ENCODE measurements at places on chromosomes 2 and 18. TPM values are rescaled to one million over a fixed set of nuclear protein-coding genes. Genes with fewer than 3 reads are reported as not detected.

DNA sequence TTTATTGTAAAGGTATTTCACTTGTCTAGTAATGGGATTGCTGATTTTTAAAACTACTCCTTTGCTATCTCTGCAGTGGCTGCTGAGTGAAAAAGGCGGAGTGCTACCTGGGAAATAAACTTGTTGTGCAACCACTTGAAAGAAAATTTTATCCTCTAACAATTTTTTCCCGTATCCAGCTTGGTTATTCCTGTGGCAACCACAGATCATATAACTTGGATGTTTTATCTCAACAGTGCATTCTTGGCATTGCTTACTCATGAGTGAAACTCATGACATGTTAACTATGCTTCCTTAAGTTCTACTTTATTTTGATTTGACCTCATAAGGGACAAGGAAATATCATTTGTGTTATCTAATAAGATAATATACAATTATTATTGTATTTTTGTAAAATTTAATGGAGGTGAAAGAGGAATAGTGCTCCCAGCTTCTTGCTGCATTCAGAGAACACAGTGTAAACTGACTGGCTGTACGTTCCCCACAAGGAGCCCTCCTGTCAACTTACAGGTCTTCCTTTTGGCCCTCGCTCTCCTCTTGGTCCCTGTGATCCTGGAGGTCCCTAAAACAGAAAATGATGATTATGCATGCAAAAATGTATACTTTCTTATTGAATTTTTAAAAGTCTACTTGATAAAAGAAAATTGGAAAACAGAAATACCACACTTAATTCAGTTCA lies 82.7 kb downstream of the COL5A2 start:
- no peaks in the 10 kb centered on the region for H3K27me3 ChIP-seq
- H3K4me1 ChIP-seq = no peaks in the 10 kb centered on the region
- H3K27ac ChIP-seq = no peak overlapping the region
- no peak overlapping the region for H3K4me3 ChIP-seq

GRCh38 chr2:150917961-150918713 lies 343.5 kb downstream of the RBM43 start:
- no peaks in the 10 kb centered on the region for H3K27me3 ChIP-seq
- no peaks in the 10 kb centered on the region for H3K36me3 ChIP-seq
- H3K4me3 ChIP-seq = no peak overlapping the region
- no peak overlapping the region for H3K27ac ChIP-seq

DNA sequence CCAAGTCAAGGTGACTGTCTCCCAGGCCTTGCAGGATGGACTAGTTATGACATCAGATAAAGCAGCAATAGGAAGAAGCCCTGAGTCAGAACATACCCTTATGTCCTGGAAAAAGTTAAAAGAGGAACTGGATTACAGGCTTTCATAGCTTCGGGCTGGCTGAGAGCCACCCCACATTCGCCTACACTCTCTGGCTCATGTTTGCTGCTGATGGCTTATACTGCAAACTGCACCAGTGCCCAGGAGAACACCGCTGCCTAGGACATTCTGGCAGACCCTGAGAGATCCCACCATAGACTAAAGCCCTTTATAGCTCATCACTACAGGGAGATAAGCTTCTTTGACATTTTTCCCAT lies 20.3 kb downstream of the SLC8A1 start:
- H3K4me1 ChIP-seq = peaks cover 5% of the 10 kb centered on the region
- peak overlapping the region; percentile 15 for H3K27ac ChIP-seq
- H3K27me3 ChIP-seq = no peaks in the 10 kb centered on the region
- no peaks in the 10 kb centered on the region for H3K36me3 ChIP-seq
- H3K4me3 ChIP-seq = no peak overlapping the region
- peak; percentile 77 for DNase-seq

GRCh38 chr2:115122701-115123100 lies 680.3 kb downstream of the DPP10 start:
- H3K4me3 ChIP-seq = no peak overlapping the region
- no peak overlapping the region for H3K27ac ChIP-seq
- H3K4me1 ChIP-seq = no peaks in the 10 kb centered on the region
- no peaks in the 10 kb centered on the region for H3K27me3 ChIP-seq
- no peaks in the 10 kb centered on the region for H3K36me3 ChIP-seq

GALNT14 gene
- total RNA-seq = 1.7 TPM

SEMA4F gene
- total RNA-seq = 10.8 TPM

SH3YL1 gene
- 37.3 TPM for total RNA-seq

GALR1 gene
- 0.24 TPM for total RNA-seq

REG1B gene
- 3.8 TPM for total RNA-seq

DRC1 gene
- not detected for total RNA-seq

DNA sequence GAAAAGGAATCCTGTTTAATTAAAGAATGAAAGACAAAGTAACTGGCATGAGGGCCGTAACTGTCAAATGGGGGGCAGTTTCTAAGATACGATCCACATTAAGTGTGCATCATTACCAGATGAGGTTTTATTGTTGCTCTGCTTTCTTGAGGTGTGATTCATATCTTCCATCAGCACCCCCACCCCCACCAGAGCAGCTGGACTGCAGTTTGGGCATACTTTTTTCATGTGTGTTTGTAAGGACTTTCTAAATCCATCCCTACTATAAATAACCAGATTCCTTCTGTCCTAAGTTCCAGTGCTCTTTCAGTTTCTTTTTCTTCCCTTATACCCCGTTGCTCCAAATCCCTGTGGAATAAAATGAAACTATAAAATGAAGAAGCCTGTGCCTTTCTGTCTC lies 142.1 kb downstream of the CDCA7 start:
- peak overlapping the region; percentile 51 for H3K4me3 ChIP-seq
- H3K27me3 ChIP-seq = no peaks in the 10 kb centered on the region
- no peak overlapping the region for H3K27ac ChIP-seq
- DNase-seq = no peak
- no peaks in the 10 kb centered on the region for H3K4me1 ChIP-seq

GRCh38 chr2:167183931-167184330 lies 295.7 kb downstream of the XIRP2 start:
- no peaks in the 10 kb centered on the region for H3K36me3 ChIP-seq
- H3K4me3 ChIP-seq = no peak overlapping the region
- no peak for DNase-seq
- no peak overlapping the region for H3K27ac ChIP-seq

SLC4A5 gene
- total RNA-seq = 6.2 TPM

- no peak overlapping the region for H3K27ac ChIP-seq
- no peak overlapping the region for H3K4me3 ChIP-seq
- no peaks in the 10 kb centered on the region for H3K36me3 ChIP-seq
- no peak for DNase-seq
- H3K27me3 ChIP-seq = no peaks in the 10 kb centered on the region
Observed at GRCh38 chr2:184780384-184780783, 182.1 kb downstream of the ZNF804A start.

DNA sequence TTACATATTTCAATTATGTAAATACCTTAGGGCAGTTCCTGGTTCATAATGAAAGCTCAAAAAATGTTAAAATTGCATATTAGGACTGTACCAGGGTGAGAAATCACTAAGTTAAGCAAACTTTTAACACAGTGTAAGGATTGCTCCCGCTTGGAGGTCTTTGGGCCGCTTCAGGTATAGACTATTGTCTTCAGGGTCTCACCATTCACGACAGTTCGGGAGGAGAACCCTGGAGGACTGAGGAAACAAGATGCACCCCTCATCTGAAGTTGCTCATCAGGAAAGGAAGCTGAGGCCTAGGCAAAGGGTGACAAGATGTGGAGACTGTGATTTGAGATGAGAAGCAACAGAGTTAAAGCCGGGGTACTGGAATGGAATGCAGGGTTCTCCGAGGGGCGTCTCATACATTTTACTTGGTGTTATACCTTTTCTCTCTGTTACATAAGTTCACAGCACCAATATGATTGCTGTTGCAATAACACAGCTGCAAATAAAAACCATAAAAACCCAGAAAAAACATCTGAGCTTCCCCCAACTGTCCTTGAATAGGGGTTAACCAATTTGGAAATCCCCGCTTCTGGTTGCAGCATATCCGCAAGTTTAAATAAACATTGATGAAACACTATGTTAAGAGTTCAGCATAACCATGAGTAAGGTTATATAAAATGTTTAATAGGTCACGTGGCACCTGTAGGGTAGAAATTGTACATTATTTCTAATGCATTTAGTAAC lies 40.1 kb downstream of the FBXO48 start:
- no peaks in the 10 kb centered on the region for H3K4me1 ChIP-seq
- H3K36me3 ChIP-seq = no peaks in the 10 kb centered on the region
- DNase-seq = no peak
- peaks cover 3% of the 10 kb centered on the region for H3K27me3 ChIP-seq
- no peak overlapping the region for H3K4me3 ChIP-seq

FAM237A gene
- not detected for total RNA-seq

- H3K4me3 ChIP-seq = no peak overlapping the region
- no peaks in the 10 kb centered on the region for H3K4me1 ChIP-seq
- H3K27ac ChIP-seq = no peak overlapping the region
- no peak for DNase-seq
Observed at GRCh38 chr2:236402033-236402790, 138.0 kb upstream of the ASB18 start.

DNA sequence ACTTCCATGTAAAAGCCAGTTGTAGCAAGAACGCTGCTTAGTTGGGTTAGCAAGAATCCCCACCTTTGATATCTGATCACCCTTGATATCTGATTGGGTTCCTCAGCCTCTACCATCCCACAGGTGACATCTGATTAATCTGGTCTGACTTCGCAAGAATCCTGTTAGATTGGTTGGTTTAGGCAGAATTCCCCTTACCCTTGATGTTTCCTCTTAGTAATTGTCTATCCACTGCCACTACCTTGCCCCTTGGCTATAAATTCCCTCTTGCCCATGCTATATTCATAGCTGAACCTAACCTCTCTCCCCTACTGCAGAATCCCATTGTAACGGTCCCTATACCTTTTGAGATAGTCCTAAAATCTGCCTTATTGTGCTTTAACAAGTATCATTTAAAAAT lies 33.1 kb downstream of the PRKRA start:
- no peaks in the 10 kb centered on the region for H3K27me3 ChIP-seq
- H3K4me1 ChIP-seq = no peaks in the 10 kb centered on the region
- DNase-seq = no peak
- H3K36me3 ChIP-seq = peaks cover 1% of the 10 kb centered on the region
- H3K4me3 ChIP-seq = no peak overlapping the region

- no peaks in the 10 kb centered on the region for H3K36me3 ChIP-seq
- no peak overlapping the region for H3K27ac ChIP-seq
- DNase-seq = no peak
- H3K4me1 ChIP-seq = no peaks in the 10 kb centered on the region
- no peaks in the 10 kb centered on the region for H3K27me3 ChIP-seq
- H3K4me3 ChIP-seq = no peak overlapping the region
Observed at GRCh38 chr18:35549564-35549963, 32.0 kb upstream of the GALNT1 start.

- no peaks in the 10 kb centered on the region for H3K4me1 ChIP-seq
- H3K27ac ChIP-seq = no peak overlapping the region
- no peak for DNase-seq
- H3K36me3 ChIP-seq = no peaks in the 10 kb centered on the region
- no peak overlapping the region for H3K4me3 ChIP-seq
Observed at GRCh38 chr18:77749089-77749488, 499.4 kb downstream of the GALR1 start.

DNA sequence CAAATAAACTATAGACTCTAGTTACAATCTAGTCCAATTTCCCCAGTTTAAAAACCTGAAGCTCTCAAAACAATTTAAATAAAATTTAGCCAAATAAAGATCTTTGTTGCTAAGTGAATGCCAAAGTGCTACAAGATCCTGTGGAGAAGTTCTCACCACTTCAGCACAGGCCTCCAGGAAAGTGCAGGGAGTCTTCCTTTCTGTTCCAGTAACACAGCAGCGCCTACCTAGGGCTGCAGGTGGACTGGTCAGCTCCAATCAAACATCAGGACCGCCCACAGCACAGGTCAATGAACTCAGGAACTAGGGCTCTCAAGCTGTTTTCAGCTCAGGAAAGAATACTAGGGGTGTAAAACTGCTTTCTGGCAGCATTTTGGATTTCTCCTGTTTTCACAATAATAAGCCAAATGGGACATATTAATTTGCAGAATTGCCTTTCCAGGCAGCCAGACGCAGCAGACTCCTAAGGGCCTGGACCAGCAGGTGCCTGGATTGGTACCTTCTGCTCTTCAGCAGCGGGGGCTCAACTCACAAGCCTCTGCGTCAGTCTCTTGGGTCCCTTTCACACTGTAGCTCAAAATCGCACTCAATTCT lies 1.5 kb downstream of the FAM110C start:
- H3K27ac ChIP-seq = no peak overlapping the region
- H3K27me3 ChIP-seq = no peaks in the 10 kb centered on the region
- DNase-seq = no peak
- H3K36me3 ChIP-seq = no peaks in the 10 kb centered on the region
- peaks cover 2% of the 10 kb centered on the region for H3K4me1 ChIP-seq

- peaks cover 14% of the 10 kb centered on the region for H3K4me1 ChIP-seq
- no peak overlapping the region for H3K4me3 ChIP-seq
- no peak for DNase-seq
- no peak overlapping the region for H3K27ac ChIP-seq
- H3K27me3 ChIP-seq = no peaks in the 10 kb centered on the region
Observed at GRCh38 chr2:69080071-69080470, 67.1 kb downstream of the ANTXR1 start.

CCDC68 gene
- total RNA-seq = 8.3 TPM

DNA sequence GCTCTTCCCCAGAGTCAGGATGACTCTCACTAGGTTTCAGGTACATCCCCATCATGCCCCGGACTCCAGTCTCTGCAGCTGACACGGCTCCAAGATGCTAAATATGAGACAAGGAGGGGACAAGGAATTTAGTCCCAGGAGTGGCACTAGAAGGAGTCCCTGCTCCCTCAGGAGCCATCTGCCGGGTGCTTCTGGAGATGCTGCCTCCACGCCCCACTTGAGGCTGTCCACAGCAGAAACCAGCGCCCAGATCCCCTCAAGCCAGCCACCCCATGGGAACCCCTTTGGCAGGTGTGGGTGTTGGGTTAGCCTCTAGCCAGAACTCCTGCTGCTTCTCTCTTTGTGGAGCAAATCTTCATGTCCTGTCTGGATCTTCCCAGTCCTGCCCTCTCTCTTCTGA lies 40.3 kb downstream of the BCL11A start:
- no peaks in the 10 kb centered on the region for H3K36me3 ChIP-seq
- H3K27ac ChIP-seq = no peak overlapping the region
- H3K4me3 ChIP-seq = no peak overlapping the region
- DNase-seq = no peak
- no peaks in the 10 kb centered on the region for H3K4me1 ChIP-seq

SPDYA gene
- 5.3 TPM for total RNA-seq
